ENCODE measurements at places on chromosomes 1 and 21.

DNA sequence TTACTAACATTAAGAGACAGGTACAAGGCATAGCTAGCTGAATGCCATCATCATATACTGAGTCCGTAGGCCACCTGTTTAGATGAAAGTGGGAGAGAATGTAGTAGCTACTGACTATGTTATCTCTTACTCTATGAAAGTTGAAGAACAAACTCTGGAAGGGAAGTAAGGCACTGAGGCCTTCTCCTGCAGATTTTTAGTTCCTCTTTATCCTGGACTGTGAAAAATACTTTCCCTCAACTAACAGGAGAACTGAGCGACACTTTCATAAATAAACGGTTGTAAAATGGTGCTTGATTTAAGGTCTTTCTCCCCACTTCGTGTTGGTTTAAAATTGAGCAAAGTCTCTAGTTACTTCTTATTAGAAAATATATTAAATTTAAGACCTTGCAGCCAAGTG, 101.9 kb downstream of the FNBP1L start:
- DNase-seq: no peak

GRCh38 chr1:223524930-223525451, 131.8 kb downstream of the CCDC185 start:
- no peak for DNase-seq

DNA sequence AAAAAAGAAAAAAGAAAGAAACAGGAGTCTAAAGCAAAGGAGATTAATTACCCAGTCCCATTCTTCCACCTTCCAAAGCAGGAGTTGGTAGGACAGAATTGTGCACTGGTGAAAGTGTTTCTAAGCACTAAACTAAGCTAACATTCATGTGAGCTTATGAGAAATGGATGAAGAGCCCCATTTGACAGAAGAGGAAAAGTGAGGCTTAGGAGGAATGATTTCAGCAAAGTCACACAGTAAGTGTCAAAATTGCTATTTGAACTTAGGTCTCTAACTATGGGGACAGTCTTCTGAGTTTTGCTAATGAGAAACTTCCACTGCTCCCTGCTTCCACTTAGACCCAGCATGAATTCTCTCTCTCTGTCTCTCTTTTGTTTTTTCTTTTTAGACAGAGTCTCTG, 18.7 kb downstream of the LCK start:
- no peak for DNase-seq

DNA sequence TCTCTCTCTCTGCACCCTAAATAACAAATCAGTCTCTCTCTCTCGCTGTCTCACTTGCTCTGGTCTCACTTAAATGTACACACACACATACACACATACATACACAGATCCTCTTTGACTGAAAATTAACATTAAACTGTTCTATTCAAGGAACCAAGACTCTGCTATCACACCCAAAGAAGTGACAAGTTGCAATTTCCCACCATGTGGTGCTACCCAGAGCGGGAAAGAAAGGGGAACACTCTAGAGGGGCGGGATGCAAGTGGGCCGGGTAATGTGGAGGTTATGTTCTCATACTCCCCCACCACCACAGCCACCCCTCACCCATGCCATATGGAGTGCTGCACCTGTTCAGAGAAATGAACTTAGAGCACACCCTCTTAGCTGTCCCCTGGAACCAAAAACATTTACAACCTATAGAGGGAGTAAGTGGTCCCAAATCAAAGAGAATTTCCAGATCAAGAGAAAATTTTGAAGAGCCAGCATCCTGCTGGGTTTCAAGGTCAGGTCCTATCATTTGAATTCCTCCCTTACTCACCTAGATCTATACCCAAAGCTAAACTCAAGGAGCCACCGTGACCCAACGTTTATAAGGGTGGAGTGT, 319.4 kb downstream of the BRINP2 start:
- no peak for DNase-seq

Measured in T-helper 9 cell (primary cell).